ENCODE measurements at places on chromosomes 11 and 22. TPM values are rescaled to one million over a fixed set of nuclear protein-coding genes. Genes with fewer than 3 reads are reported as not detected.

ZBTB16 gene
- total RNA-seq, result 205 TPM

DNA sequence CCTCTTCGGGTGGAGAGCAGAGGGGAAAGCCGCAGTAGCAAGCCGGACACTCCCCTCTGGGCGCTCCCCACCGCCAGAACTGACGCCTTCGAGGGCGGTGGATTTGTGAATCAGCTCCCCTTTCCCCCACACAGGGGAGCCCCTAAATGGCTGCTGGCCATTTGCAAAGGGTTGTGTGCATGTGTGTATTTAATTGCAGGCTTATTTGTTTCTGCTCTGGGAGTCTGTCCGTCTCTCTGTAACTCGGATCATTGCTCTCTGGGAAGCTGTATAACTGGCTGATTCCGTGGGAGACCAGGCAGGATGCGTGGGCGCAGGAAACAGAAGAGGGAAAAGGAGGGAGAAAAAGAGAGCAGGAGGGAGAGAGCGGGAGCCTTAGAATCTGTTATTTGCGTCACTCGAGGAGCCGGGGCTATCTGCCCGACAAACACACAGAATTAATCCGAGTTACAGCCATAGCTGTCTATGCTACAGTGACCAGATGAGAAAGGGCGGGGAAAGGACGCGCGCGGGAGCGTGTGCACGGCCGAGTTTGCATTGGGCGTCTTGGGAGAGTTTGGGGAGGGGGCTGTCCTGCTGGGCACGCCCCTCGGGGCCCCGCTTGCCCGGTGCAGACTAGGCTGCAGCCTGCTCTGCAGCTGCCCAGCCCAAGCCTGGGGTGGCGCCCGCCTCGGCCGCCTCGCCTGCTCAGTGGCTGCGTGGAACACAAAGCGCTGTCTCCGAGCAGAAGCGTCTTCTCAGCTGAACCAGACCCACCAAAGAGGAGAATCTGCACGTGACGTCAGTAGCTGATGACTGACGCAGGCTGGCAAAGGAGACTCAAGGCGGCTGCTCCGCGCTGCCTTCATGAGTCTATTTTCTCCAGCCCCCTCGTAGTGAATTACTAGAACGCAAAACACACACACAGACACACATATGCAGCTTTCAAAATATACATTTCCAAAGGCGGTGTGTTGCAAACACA, 105.3 kb upstream of the HSD17B12 start:
- peak; percentile 24 for DNase-seq

DNA sequence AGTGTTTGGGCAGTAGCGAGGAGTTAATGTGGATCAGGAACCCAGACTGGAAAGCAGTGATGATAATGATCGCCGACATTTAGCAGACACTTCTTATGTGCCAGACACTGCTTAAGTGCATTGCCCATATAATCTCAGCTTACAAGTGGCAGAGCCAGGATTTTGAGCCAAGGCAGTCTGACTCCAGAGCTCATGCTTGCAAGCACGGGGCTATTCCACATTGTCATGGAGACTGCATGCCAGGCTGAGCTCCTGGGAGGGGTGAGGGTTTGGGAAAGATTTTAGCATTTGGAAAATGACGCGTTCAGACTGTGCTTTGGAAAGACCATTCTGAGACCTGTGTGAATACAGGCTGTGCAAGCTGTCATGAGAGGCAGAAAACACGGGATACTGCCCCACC, 302.7 kb downstream of the DDX10 start:
- no peak for DNase-seq

- DNase-seq, result peak; percentile 88
Measured at GRCh38 chr22:38114484-38115398, 4.3 kb upstream of the BAIAP2L2 start.

DNA sequence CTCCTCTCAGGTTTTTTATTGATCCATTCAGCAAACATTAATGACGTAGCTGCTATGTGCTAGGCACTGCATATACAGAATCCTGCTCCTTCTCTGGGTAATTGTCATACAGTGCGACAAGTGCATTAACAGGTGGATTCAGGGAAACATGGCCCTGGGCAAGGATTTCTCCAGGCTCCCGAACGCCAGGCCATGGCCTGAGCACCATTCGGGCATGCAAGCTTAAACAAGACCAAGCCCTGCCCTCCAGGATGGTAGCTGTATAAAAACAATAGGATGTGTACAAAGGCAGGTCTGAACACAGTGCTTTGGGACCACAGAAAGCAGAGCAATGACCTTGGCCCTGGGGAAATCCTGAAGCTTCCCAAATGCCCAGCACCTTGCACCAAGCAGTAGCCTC, 9.1 kb upstream of the SYT7 start:
- no peak for DNase-seq

TBCEL gene
- total RNA-seq, result 37.9 TPM

DNA sequence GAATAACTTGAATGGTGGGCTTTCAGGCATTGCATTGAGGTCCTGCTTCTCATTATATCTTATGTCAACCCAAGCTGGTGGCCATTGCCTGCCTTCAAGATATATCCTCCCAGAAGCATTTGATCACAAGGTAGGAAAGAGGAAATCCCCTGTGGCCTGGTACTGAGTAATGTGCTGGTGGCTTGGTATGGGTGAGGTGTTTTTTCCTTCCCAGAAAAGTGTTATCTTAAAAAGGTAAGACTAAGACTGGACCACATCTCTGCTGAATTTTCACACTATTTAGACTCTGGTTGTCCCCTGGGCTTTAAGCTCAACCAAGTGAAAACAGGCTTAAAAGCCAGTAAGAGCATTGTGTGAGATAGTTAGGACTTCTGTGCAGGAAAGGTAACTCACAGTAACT, 3.7 kb downstream of the INSC start:
- no peak for DNase-seq

GRCh38 chr11:76714493-76714892, 43.9 kb upstream of the LRRC32 start:
- DNase-seq, result no peak

DNA sequence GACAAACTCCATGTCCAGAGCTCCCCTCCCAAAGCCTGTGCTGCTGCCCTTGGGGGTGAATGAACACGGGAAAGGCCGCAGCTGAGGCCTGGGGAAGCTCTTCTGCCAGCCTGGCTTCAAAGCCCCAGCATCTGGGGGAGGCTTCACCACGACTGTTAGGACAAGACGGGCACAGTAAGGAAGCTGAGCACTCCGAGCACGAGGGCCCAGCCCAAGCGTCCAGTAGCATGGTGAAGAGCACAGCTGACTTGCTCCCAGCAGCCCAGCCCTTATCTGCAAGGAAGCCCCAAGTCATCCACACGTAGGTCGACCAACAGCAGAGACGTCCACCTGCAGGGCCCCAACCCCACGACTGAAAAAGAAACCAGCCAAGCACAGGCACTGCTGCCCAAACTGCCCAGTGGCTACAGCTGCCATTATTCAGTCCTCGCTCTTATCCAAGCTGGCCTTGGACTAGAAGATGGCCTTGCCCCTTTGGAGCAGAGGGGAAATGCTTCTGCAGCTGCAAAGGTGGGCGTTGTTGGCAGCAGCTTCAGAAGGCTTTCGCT, 62.5 kb downstream of the SHANK2 start:
- peak; percentile 30 for DNase-seq

- DNase-seq, result no peak
Measured at GRCh38 chr11:118318581-118319336, 14.2 kb downstream of the CD3E start.

DNA sequence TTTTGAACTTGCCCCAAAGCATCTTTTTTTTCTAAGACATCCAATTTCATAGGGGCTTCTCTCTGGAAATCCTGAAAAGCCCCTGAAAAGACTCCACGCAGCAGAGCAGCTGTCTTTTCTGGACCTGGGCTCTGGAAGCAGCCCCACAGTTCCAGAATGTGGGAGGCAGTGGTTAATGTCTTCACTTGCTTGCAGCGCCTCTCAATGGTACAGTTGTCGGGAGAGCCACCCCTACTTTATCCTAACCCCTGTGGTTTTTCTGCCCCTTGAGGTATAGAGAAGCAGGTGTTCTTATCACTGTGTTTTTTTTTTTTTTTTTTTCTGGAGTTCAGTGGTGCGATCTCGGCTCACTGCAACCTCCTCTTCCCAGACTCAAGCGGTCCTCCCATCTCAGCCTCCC, 83.4 kb upstream of the SORL1-AS1 start:
- DNase-seq, result no peak

DNA sequence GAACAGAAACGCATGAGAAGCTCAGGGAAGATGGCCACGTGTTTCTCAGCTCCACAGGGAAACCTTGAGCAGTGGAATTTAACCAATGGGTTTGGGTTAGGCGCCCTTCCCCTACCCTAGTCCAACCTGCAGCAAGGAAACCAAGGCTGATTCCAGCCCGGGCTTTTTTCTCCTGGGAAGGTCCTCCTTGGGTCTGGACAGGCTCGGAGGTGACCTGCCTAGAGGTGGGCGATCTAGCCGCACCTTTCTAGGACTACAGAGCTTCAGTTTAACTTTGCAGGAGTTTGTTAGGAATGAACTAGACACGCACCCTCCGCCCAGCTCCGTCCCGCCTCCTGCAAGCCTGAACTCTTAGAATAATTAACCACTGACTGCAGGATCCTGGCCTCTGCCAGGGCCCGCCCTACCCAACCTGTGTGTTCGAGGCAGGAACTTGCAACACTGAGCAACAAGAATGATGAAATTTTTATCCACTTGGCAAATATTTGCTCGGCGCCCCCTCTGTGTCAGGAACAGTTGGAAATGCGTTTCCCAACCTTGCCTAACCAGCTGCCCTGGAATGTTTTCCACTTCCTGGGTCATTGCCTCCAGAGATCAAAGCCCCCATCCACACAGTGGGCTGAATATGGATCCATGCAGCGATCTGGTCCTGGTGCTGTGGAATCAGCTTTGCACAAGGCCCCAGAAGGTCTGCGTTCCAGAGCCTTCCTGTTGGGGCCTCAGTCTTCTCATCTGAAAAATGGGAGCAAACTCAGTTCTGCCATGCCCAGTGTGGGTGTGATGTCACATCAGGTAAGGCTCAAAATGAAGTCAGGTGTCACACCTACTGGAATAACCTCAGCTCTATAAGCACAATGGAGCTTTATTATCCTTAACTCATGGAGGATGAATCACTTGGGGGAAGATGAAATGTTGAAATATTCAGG, 13.3 kb downstream of the MPST start:
- DNase-seq, result peak; percentile 85

- DNase-seq, result peak; percentile 72
Measured at GRCh38 chr22:18148293-18148965, 1.5 kb upstream of the USP18 start.

POU2AF1 gene
- total RNA-seq, result 0.98 TPM

CCDC81 gene
- 0.87 TPM for total RNA-seq

DNA sequence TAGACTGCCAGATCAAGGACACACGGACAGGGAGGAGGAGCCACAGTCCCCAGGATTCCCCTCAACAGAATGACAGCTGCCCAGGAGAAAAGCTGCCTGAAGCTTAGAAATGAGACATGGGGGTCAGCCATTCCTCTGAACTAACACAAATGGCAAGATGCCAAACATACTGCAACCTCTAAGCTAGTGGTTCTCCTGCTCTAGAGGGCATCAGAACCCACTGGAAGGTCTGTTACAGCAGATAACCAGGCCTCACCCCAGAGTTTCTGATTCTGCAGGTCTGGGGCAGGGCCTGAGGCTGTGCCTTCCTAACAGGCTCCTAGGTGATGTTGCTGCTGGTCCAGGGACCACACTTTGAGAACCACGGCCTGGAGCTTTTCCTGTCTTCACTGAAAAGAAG, 28.6 kb upstream of the BID start:
- DNase-seq, result no peak

- DNase-seq, result no peak
Measured at GRCh38 chr22:32646476-32646875, 155.0 kb upstream of the TIMP3 start.

DNA sequence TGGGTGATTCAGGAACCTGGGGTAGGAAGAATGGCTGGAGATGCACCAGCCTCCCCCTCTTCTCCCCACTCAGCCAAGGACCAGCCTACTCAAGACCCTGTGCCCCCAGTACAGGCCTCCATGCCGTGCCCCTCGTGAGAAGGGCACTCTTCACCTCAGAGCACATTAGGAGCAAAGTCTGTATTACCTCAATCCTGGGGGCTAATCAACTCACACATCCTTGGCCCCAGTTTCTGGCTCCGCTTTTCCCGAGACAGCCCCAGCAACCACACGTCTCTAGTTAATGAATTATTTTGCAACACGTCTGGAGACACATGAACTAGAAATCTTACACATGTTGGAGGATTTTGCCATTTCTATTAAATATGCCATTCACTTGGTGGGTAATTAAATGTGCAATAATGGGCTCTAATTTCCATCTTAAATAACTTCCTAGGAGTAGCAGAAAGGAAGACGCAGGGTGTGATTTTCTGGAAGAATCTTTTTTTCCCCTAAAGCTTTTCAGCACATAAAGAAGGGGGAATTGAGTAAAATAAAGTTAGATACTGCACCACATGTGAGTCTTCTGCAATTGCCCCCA, 63.0 kb downstream of the TMPRSS5 start:
- no peak for DNase-seq

ABTB2 gene
- total RNA-seq, result 6.0 TPM

- peak; percentile 62 for DNase-seq
Measured at GRCh38 chr22:24593836-24594568, 1.1 kb upstream of the LRRC75B start.

DNA sequence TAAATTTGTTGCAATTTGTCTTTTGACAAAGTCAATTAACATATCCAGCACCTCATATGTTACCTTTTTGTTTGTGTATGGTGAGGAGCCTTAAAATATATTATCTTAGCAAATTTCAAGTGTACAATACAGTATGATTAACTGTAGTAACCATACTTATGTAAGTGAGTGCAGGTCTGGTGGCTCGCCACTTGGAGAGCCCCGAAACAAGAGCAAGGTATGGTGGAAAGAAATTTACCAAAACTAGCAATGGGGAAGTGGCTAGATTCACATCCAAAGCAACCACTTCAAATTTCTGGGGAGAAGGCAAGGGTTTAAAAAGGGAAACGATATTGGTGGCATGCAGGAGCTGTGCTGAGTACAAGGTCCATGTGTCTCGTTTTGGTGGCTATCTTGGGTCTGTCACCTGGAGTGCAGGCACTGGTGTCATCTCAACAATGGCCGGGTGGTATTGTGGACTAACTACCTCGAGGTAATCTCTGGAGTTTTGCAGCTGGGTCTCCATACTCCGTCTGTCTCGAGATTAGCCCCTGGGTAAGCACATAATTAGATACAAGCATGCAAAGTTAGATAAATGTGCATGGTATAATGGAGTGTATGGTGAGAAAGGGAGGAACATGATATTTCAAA, 8.2 kb upstream of the FNBP4 start:
- DNase-seq, result no peak

- DNase-seq, result no peak
Measured at GRCh38 chr11:13784441-13784840, 116.0 kb downstream of the FAR1 start.

CASP1 gene
- total RNA-seq, result 5.5 TPM

CXCR5 gene
- total RNA-seq, result 0.07 TPM

DNA sequence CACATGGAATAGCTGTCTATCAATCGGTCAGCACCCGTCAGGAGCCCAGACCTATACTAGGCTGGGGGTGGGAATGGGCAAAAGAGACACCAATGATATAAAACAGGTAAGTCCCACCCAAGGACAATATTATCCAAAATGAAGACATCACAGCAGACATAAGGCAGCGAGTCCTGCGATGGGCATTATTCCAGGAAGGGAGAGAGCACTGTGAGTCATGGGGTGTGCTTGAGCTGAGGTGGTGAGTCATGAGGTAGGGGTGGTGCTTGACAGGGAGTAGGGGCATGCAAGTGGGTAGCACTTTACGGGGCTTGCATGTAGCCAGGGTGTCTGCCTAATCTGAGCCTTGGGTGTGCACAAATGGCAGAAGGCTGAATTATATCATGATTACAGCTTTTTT, 605.0 kb upstream of the CADM1 start:
- DNase-seq, result no peak

APOL5 gene
- not detected for total RNA-seq

EMID1 gene
- total RNA-seq, result 1.3 TPM
